ENCODE measurements at places on chromosomes 7 and 10.

DNA sequence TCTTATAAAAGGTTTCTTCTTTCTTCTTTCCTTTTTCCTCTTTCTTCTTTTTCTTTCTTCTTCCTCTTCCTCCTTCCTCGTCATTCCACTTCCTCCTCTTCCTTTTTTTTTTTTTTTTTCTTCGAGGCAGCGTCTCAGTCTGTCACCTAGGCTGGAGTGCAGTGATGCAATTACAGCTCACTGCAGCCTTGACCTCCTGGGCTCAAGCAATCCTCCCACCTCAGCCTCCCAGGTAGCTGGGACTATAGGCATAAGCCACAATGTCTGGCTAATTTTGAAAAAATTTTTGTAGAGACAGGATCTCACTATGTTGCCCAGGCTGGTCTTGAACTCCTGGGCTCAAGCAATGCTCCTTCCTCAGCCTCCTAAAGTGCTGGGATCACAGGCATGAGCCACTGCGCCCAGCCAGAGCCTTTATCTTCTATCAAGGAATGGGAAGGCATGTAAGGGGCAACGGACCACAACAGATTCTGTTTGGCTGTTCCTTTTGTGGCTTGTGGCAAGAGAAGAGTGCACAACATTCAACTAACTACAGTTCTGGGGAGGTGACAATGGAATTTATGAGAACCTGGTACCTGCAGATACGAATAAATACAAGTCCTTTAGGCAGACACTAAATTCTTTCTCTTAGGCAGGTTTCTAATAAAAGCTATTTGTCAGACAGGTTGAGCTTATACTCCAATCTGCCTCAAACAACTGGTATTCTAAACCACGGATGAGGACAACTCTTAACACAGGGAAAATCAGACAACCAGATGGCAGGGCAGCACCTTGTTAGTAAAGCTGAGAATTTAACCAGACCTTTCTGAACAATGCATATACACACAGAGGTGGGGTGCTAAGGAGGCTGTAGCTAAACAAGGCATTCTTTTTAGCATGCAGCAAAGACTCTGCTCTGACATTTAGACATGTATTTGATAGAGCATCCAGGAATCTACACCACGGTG is 100.3 kb downstream of the DOCK4 start:
- DNase-seq: no peak

- no peak for DNase-seq
Measured at GRCh38 chr7:80095545-80095944, 39.1 kb upstream of the GNAI1 start.

DNA sequence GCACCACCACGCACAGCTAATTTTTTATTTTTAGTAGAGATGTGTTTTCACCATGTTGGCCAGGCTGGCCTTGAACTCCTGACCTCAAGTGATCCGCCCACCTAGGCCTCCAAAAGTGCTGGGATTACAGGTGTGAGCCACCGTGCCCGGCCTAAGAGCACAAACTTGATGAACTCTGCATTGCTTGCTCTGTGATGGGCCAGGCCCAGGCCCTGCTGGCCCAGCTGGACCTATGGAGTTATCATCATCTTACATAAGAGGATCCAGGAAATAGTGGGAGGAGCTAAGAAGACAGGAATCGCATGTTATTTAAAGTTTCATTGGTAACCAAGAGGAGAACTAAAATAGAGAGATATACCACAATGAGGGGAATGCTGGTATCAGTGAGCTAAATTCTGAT is 86.9 kb downstream of the DAGLB start:
- DNase-seq: no peak

- DNase-seq: no peak
Measured at GRCh38 chr10:97399843-97400545, 1.1 kb downstream of the RRP12 start.

GRCh38 chr7:51349820-51350545 is 33.4 kb upstream of the COBL start:
- DNase-seq: no peak

DNA sequence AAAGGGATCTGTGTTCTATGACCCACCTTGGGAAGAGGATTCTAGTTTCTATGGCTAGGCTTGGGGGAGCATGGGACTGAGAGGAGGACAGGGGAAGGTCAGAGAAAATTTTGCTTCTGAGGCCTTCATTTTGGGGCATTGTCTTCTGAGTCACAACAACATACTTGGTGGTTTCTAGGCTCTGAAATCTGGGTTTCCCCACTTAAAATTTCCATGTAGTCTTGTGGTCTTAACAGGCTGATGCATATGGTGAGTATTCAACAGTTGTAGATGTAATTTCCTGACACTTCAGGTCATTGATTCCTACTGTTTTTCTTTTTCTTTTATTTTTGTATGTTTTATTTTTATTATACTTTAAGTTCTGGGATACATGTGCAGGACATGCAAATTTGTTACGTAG is 88.5 kb downstream of the ANKRD7 start:
- no peak for DNase-seq

- no peak for DNase-seq
Measured at GRCh38 chr7:130910949-130911944, 177.2 kb upstream of the KLF14 start.

DNA sequence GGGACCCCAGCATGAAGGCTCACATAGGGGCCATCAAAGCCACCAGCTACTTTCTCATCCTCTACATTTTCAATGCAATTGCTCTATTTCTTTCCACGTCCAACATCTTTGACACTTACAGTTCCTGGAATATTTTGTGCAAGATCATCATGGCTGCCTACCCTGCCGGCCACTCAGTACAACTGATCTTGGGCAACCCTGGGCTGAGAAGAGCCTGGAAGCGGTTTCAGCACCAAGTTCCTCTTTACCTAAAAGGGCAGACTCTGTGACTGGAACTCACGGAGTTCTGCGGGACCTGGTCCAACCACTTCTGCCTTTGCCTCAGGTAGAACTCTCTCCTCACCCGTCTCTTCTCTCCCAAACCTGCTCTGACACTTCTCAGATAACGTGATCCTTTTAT is 945 bp downstream of the TAS2R40 start:
- no peak for DNase-seq

DNA sequence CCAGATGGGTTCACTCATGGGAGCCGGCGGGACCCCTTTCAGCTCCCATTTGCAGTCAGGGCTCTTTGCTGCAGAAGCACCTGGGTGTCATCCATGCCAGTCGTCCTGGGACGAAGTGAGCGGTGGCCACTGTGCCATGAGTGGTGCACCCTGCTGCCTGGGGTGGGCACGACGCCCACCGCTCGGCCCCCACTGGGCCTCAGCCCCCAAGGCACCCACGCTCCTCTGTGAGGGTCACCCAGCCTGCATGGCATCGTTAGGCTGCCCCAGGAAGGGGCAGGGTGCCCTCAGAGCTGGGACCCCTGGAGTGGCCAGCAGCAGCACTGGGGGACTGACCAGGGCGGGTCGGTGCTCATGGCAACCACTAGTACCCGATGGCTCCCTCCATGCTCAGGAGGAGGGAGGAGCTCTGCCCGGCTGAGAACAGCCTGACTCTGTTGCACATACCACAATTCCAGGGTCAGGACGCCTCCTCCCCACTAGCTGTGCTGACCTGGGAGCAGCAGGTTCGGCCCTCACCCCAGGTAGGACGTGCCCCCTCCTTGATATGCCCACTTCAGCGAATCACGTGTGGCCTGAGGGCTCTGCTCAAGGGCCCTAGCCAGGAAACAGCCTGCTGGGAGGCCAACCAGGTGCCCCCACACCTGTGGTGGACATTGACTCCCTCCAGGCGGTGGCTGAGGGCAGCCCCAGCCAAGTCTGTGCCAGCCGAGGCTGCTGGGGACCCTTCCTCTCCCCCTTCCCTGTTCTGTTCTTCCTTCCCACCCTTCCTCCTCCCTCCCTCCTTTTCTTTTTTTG is 28.5 kb upstream of the CFAP46 start:
- DNase-seq: no peak

DNA sequence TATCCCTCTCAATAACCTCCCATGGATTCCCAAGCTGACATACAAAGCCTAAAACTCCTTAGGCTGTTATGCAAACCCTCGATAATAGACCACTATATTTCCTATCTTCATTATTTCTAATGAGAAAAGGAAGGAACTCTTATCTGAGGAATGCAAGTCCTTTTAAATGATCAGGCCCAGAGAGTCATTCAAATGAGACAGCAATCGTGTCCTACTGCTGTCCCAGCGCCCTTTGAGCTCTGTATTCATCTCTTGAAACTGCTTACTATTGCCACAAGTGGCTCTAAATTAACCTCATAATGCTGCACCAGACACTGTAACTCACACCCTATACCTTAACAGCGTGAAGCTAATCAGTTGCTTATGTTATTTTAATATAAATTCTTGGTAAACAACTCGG is 182.1 kb upstream of the NAMPT start:
- DNase-seq: no peak

DNA sequence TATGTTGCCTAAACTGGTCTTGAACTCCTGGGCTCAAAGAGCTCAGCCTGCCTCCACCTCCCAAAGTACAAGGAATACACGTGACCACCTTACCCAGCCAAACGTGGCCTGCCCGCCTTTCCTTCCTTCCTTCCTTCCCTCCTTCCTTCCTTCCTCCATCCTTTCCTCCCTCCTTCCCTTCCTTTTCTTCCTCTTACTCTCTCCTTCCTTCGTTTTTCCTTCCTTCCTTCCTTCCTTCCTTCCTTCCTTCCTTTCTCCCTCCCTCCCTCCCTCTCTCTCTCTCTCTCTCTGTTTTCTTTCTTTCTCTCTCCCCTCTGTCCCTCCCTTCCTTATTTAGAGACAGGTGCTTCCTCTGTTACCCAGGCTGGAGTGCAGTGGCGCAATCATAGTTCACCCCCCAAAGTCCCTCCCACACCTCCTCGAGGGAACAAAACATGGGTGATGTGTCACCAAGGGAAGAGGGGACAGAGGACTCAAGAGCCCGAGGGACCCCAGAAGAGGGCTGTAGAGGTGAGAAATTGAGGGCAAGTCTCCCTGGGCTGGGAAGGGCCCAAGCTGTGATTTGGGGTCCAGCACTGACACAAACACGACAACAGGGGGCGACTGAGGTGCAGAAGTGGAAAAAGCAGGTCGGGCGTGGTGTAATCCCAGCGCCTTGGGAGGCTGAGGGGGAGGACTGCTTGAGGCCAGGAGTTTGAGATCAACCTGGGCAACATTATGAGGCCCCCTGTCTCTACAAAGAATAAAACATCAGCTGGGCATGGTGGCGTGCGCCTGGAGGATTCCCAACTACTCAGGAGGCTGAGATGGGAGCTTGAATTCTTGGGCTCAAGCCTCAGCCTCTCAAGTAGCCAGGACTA is 28.1 kb downstream of the EPHB4 start:
- no peak for DNase-seq

- DNase-seq: no peak
Measured at GRCh38 chr7:40887099-40887498, 752.3 kb downstream of the SUGCT start.

- DNase-seq: no peak
Measured at GRCh38 chr7:114759347-114760062, 162.4 kb upstream of the MDFIC start.

- DNase-seq: no peak
Measured at GRCh38 chr10:20494474-20494873, 402.6 kb downstream of the NEBL start.

- DNase-seq: no peak
Measured at GRCh38 chr10:72043016-72043834, 45.1 kb downstream of the SPOCK2 start.

DNA sequence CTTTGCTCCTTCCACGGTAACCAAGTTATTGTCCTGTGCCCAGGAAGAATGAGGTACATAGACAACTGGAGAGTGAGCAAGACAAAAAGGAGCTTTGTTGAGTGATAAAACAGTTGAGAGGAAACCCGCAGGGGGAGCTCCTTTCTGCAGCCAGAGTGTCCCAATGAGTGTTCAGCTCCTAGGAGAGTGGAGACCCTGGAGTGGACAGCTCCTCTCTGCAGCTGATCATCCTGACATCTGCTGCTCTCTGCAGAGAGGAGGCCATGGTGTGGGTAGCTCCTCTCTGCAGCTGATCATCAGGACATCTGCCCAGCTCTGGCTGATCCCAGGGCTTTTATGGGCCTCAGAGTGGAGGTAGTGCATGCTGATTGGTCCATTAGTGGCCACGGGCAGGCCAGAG is 53.4 kb upstream of the PCDH15 start:
- DNase-seq: no peak

GRCh38 chr7:141302617-141303016 is 228.8 kb downstream of the TMEM178B start:
- no peak for DNase-seq

DNA sequence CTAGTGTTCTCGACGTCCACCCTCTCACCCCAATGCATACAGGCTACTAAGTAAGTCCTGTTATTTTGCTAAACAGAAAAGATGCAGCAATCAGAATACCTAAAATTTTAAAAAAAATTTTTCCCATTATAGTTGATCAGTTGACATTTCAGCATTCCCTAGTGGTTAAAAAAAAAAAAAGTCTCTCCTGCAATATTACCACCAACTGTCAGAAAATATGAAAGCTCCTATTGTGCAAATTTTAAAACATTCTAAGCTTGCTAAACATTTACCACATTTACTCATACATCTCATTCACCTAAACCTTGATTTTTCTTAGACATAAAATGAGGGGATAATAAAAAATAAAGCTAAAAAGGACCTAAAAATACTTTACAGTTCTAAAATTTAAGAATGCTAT is 165.6 kb downstream of the AVL9 start:
- no peak for DNase-seq

DNA sequence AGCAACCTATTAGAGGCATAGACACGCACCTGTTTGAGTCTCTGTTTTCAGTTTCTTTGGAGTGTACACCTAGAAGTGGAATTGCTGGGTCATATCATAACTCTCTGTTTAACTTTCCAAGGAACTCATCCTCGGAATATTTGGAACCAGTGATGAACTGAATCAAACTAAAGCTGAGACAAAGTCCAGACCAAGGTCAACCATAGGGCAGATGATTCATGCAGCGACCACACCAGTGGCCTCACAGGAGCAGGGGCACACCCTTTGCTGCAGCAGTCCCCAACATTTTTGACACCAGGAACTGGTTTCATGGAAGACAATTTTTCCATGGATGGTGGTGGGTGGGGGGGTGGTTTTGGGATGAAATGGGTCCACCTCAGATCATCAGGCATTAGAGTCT is 4.9 kb upstream of the OPTN start:
- DNase-seq: no peak
